ENCODE measurements at places on chromosomes 3 and 15.

- ATAC-seq, result no peak
These were observed 30.5 kb downstream of the PLXND1 start for GRCh38 chr3:129575997-129576384.

GRCh38 chr3:109888026-109888425, 550.7 kb upstream of the DPPA4 start:
- no peak for ATAC-seq

GRCh38 chr3:68458581-68458980, 473.8 kb downstream of the TAFA4 start:
- ATAC-seq, result no peak

DNA sequence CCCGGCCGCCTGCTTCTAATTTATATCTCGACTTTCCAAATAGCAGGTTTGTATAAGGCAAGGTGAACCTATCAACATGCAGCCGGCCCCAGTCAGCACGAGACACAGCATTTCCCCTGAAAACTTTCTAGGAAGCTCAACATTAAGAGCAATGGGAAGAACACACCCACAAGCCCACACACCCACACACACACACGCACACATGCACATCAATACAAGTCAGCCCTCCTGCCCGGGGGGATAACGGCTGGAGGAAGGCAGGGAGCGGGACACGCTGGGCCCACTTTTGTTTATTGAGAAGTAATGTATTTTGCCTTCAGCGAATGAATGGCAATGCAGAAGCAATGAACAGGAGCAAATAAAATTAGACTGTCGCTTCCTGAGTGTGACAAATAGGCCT, 83.5 kb downstream of the PCSK6 start:
- ATAC-seq, result no peak

GRCh38 chr3:126340596-126340942, 16.6 kb downstream of the KLF15 start:
- no peak for ATAC-seq

GRCh38 chr3:46713898-46714552, 3.6 kb downstream of the PRSS50 start:
- peak; percentile 69 for ATAC-seq

- ATAC-seq, result no peak
These were observed 12.8 kb downstream of the RBPMS2 start for GRCh38 chr15:64762546-64762945.

GRCh38 chr15:50077176-50077575, 41.9 kb downstream of the ATP8B4 start:
- no peak for ATAC-seq

DNA sequence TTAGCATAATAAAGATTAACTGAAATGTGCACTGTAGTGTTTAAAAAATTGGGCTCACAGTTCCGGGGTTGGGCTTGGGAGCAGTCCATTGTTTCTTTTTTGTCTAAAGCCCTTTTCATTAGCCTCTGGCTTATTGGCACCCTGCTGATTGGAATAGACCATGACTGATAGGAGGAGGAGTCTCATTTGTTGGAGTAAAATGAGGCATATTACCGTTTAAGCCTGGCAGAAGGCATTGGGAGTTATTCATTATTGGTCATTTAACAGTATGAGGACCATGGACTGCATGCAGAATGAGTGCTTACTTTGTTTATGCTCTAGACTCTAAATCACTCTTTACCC, 139.0 kb upstream of the CGNL1 start:
- no peak for ATAC-seq

DNA sequence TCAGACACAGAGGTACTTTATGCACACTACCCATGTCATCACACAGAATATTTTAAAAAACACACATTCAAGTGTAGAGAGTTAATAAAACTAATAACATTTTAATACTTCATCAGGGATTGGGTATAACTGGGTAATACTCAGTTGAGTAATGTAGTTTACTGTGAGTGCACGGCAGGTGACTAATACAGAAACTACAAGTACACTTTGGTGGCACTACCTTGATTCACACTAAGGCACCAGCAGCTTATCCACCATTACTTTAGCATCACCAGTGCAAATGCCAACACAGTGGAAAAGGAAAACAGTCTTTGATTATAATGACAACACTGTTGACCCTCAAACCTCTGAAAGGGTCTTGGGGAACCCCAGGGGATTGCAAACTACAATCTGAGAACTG, 33.6 kb downstream of the ZNF280D start:
- ATAC-seq, result peak; percentile 87

GRCh38 chr15:49986326-49986725, 132.7 kb downstream of the ATP8B4 start:
- no peak for ATAC-seq

- no peak for ATAC-seq
These were observed 43.2 kb upstream of the ACKR4 start for GRCh38 chr3:132553826-132554225.

DNA sequence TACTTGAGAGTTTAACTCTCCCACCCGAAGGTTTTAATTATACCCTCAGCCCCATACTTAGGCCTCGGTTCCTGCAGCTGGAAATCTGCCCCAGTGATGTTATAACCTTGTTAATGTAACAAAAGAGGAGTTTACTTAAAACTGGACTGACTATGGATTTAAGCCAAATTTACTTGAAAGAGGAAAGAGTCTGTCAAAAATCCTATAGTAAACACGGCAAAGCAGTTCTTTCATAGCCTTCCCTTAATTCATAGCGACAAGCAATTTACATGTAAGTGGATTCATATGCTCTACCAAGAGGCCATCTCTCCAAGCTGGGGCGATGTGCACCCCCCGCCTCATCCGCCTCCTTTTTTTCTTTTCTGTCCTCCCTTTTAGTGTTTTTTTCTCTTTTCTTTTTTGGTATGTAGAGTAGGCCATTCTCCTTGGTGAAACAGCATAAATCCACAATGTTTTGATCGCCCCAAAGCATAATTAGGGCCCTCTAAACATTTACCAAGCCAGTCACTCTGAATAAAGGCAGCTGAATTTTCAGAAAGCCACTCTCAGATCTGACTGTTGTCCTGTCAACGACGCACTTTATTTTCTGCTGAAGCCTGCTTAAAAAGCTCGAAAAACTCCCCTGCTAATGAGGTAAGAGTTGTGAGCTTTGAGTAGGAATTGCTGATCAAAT, 373.1 kb upstream of the WNT5A start:
- no peak for ATAC-seq

GRCh38 chr3:10164546-10165393, at the start of gene IRAK2:
TSS of gene IRAK2 (plus strand) at chr3:10164919. CDS start at chr3:10164955, 36 bp downstream.
- ATAC-seq, result peak; percentile 85

- no peak for ATAC-seq
These were observed 67.2 kb downstream of the INO80 start for GRCh38 chr15:41048852-41049251.

Data from activated CD4-positive, CD25-positive, alpha-beta regulatory T cell treated with anti-CD3 and anti-CD28 coated beads, Interleukin-2, amount 50 U/mL, for 24 hours (primary cell).